ENCODE measurements at places on chromosomes 16 and 17.
A peak's percentile ranks its signal among the peaks of the same experiment; 100 is the strongest.

GRCh38 chr17:50151937-50152547, 1.6 kb upstream of the PPP1R9B start:
- DNase-seq = peak; percentile 80

DNA sequence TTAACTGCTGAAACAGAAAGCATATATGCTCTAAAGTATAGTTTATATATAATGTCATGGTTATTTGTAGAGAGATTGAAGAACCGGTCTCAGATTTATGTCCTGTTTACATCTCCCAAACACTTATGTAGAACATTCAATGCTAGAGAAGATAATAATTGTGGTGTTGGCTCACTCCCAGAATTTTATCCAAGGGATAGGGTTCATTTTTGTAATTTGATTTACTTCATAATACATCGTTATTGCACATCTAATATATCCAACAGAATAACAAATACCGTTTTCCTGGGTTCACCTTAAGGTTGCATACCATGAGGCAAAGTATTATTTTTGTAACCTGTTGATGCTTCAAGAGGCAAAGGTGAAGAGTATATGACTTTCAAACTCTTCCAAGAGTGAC, 202.8 kb upstream of the TBX2 start:
- no peak for DNase-seq

DNA sequence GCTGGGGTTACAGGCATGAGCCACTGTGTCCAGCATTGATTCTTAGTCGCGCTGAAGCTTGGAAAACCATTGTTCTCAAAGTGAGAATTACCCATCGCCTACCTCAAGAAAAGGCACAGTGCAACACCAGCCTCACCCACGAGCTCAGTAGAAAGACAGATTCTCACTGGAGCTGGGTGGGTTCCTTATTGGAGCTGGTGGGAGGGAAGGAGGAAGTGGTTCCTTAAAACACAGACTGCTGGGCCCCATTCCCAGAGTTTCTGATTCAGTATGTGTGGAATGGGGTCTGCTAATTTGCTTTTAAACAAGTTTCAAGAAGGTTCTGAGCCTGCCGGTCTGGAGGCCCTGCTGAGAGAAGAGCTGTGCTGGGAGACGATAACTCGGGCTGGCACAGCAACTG, 264.7 kb downstream of the ENGASE start:
- no peak for DNase-seq

DNA sequence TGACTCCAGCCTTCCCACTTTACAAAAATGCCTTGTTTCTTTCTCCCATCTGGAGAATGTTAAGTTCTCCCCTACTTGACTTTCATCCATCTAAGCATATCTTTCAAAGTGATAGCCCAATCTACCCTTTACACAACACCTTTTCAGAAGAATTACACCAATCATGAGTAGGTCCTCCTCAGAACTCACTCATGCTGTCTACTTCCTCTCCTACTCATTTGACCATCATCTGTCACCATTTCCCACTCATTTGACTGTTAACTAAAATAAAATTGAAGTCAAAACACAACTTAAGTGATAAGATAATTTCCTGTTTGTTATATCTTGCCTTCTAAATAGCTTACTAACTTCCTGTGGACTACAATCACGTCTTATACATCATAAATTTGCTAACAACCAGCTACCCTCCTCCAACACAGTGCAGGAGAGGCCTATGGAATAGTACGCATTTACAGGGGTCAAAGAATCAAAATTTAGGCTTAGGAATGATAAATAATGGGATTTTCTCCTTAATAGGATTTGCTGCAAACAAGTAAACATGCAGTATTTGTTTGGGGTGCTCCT, 16.1 kb downstream of the KCNJ16 start:
- DNase-seq = no peak

All from hematopoietic multipotent progenitor cell treated with erythropoietin and hydrocortisone succinate and interleukin-3 and kit ligand, for 8 days (in vitro differentiated cells).